ENCODE measurements at places on chromosomes 5 and 9.

DNA sequence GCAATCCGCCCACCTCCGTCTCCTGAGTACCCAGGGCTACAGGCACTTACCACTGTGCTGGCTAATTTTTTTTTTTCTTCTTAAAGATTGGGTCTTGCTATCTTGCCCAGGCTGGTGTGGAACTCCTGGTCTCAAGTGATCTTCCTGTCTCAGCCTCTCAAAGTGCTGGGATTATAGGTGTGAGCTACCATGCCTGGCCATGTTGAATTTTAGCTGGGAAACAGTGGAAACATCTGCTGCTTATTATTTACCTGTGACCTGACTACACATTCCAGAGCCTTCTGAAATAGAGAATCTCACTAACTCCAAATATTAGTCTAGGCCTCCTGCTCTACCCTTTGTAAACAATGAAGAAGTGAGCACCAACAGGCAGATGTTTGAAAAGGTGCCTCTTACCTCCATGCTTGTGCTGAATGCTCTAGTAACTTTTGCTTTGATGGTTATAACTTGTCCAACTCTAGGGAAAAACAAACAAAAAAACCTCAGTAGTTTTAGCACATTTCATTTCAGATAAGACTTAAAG lies 22.5 kb downstream of the ACOT12 start:
- no peak for DNase-seq

DNA sequence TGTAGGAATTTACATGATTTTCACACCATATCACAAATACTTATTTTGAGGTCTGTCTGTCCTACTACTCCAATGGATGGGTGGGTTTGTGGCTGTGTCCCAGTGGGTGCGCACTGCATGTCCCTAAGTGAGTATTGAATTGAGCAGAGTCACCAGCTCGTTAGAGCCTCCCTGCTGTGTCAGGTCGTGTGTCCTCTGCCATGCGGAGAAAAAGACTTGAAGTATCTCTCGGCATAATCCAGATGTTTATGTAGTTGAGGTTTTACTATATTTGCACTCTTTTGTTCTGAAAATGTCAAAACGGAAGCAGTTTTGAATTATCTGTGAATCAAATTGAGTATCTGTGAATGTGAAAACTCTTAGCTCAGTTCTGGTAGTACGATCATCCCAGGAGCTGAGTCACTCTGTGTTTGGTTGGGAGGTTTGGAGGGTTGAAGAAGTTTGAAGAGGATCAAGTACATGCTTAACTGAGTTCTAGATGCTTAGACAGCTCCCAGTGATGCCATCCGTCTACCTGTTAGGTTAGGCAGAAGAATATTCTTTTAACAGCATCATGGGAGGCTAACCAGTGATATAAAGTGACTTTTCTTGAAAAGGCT lies 194.2 kb downstream of the TENT4A start:
- DNase-seq: no peak

- DNase-seq: no peak
Measured at GRCh38 chr9:71515626-71516025, 252.7 kb downstream of the CEMIP2 start.

GRCh38 chr9:114414346-114414745 lies 26.6 kb upstream of the AKNA start:
- no peak for DNase-seq

- DNase-seq: peak; percentile 81
Measured at GRCh38 chr9:36074870-36075532, 38.3 kb downstream of the RECK start.

GRCh38 chr9:108207561-108208165 lies 648.1 kb downstream of the ACTL7B start:
- DNase-seq: no peak

DNA sequence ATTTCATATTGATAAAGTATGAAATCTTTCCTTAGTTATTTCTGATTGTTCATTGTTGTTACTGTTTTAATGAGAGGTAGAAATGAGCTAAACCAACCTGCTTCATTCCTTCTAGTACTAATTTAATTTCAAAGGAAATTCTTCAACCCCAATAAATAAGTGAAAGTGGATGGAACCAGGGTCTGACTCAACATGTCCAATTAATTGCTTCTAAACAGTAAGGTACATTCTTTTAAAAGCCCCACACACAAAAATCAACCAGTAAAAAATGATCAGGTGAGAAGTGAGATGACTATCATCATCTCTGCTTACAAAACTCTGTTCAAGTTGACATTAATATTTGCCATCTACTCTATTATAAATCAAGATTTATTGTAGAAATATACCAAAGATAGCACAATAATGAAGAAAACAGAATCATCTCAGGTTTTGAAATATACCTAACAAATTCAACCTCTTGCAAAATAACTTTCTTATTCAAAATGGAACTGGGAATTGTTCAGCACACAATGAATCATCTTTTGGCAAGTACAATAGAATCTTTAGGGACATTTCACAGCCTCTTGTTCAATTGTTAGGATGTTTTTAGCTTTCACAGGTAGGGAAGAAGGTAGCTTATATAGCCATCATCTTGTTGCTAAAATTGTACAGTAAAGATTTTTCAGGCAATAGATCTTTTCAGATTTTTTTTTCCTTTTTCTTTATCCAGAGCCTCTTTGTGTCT lies 114.5 kb downstream of the RPS23 start:
- DNase-seq: peak; percentile 22

DNA sequence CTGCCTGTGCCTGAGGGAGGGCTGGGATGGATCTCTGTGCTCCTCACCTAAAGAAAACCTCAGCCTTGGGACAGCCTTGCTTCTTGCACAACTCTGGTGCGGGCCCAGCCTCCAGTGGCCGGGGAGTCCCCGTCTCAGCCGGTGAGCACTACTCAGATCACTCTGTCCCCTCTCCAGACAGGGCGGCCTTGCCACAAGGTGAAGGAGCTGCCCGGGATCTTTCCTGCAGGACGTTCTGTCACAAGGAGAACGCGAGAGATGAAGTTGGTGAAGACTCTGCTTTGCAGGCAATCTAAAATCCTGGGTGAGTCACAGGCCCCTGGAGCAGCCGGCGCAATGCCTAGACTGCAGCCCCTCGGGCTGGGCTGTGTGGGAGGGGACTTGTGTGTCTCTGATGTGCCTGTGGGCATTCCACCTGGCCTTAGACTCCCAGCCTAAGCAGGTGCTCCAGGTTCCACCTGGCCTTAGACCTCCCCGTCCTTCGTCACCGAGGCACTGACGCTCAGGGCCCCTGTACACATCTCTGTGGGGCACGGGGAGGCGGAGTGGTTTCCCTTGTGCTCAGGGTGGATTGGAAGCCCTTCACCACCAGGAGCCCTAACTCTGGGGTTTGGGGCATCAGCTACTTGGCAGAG lies 15.2 kb upstream of the IRX4 start:
- no peak for DNase-seq

GRCh38 chr9:133613432-133613831 lies 4.2 kb upstream of the FAM163B start:
- DNase-seq: no peak

DNA sequence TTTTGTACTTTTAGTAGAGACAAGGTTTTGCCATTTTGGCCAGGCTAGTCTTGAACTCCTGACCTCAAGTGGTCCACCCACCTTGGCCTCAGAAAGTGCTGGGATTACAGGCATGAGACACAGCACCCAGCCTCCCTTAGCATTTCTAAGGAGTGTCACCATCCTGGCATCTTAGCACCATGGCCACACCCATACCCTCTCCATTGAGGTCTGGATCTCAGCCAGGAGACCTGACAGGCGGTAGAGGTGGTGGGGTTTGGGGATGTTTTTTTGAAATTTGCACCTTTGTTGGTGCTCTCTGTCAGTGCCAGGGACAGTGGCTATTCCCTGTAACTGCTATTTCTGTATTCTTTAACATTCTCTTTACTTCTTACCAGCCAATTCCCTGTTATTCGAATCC lies 72.5 kb downstream of the TRIM36 start:
- no peak for DNase-seq

DNA sequence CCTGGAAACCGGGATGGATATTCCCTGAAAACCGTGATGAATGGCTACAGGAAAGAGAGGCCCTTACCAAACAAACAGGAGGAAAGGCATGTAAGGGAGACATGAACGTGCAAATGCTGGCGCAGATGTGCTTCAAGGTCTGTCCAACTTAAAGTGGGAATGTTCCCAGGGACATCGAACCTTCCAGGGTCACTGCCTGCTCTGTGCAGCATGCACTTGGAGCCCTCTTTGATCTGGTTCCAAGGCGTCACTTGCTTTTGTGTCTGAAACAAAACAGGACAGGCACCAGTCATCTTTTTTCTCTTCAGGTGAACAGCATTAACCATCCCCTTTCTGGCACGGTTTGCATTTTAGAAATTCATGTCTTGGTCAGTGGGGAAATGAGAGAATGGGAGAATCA lies 479.4 kb downstream of the RASEF start:
- no peak for DNase-seq

- DNase-seq: no peak
Measured at GRCh38 chr9:33437898-33438297, 9.5 kb downstream of the AQP3 start.

- no peak for DNase-seq
Measured at GRCh38 chr5:37834542-37835379, 5.1 kb downstream of the GDNF start.

DNA sequence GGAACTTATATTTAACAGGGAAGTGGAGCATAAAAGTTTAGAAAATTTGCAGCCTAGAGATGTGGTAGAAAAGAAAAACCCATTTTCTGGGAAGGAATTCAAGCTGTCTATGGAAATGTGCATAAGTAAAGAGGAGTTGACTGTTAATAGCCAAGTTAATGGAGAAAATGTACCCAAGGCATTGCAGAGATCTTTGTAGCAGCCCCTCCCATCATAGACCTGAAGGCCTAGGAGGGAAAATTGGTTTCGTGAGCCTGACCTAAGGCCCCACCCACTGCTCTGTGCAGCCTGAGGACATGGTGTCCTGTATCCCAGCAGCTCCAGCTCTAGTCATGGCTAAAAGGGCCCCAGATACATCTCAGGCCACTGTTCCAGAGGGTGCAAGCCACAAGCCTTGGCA lies 772.4 kb upstream of the RIOK2 start:
- no peak for DNase-seq

DNA sequence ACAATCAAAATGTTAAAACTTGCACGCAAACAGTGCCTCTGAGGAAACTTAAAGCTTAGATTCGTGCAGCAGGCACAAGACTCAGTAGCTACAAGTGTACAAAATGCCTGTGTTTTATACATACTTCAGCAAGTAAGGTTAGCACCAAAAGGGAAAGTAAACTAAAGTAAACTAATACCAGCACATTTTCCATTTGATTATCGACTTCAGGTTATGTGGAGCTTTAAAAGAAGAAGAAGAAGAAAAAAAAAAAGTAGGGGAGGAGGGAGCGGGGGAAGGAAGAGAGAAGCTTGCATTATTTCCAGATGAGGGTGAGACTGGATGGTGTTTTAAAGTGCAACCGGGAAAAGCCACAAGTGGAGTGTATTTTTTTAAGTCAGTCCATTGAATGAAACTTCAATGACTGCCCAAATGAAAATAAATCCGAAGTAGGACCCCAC lies 596 bp upstream of the ADAMTS6 start:
- peak; percentile 24 for DNase-seq

GRCh38 chr5:160660132-160660531 lies 191.9 kb downstream of the ATP10B start:
- DNase-seq: no peak

GRCh38 chr5:159732220-159732619 lies 184.1 kb upstream of the ADRA1B start:
- DNase-seq: no peak

Measured in RWPE1 (cell line).